Stimulated activated CD4-positive, alpha-beta T cell treated with anti-CD3 and anti-CD28 coated beads, Interleukin-1b, Interleukin-23, amount 100 ng/mL, for 1 hour (primary cell): ENCODE measurements at places on chromosomes 2 and 18.

- no peak for DNase-seq
Observed at GRCh38 chr2:86285981-86286380, 51.4 kb downstream of the REEP1 start.

- no peak for DNase-seq
Observed at GRCh38 chr2:1137913-1138391, 187.3 kb downstream of the SNTG2 start.

- DNase-seq: no peak
Observed at GRCh38 chr2:239139101-239139500, 261.7 kb downstream of the HDAC4 start.

GRCh38 chr2:167681234-167682015 is 566.0 kb downstream of the STK39 start:
- DNase-seq: no peak

DNA sequence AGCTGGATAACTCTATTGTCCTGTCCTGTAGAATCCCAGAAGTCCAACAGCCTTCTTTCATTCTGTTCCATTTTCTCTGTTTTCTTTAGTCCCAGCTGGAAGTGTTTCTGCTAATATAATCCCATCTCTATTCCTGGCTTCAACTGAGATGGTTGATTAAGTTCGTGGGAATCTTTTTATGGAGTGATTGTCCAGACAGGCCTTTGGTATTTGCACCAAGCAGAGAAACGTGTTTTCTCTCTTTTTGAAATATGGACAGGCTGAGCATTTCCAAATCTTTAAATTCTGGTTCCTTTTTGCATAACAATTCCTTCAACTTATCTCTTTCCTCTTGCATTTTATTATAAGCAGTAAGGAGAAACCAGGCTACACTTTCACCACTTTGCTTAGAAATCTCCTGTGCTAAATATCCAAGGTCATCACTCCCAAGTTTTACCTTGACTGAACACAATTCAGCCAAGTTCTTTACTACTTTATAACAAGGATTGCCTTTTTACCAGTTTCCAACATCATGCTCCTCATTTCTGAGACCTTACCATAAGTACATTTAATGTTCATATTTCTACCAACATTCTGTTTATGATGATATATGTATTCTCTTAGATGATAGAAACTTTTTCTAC is 108.8 kb downstream of the ZFP36L2 start:
- no peak for DNase-seq

GRCh38 chr2:199278099-199278498 is 179.6 kb downstream of the SATB2 start:
- no peak for DNase-seq

DNA sequence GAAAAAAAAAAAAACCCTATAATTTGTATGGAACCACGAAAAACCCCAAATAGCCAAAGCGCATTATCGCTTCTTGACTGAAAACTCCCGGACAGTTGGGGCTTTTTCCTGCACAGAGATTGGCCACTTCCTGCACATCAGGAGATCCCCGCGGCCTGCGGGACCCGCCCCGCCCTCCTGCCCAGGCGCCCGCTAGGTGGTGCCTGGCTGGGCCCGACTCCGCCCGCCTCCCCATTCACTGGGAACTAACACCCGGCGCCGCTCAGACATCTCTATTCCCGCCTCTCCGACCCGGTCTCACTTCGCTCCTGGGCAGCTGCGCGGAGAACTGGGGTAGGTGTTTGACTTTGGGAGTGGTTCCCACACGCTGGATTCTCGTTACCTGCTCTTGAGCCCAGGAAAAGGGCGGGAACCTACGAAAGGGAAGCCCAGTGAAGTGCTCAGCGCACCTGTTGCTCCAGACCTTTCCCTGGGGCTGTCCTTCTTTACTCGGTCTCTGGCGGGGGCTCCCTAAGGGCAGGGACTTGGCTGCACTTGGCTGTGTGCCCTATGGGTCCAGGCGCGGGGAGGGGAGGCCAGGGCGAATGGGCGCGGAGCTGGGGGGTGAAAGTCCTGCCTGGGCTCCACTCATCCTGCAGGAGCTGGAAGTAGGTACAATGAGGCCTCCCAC is at the start of gene HMSD:
TSS of gene HMSD (plus strand) at position 234 of the 670 bp plus-strand sequence. CDS start 4,155 bp downstream, outside the sequence.
- peak; percentile 36 for DNase-seq

DNA sequence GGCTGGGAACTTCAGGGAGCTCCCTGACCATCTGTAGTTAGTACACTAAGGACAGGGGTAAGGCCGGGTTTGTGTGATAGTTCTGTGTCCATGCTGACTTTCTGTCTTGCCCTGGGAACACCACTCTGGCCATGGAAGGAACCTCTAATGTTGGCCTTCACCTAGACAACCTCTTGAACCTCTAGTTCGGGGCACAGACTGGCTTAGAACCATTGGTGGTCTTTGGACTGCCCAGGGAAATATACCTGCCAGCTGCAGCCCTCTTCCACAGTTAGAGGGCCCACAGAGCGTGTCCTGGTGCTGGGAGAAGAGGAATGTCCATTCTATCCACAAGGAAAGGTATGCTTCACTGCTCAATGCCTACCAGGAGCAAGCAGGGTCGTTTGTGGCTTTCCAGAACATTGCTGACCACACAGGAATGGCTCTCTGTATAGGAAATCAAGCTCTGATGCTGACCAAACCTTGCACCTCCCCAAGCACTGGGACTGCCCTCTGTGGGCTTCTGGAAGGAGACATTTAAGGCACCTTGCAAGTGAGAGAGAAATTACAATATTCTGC is 318.8 kb upstream of the EPAS1 start:
- DNase-seq: no peak

- no peak for DNase-seq
Observed at GRCh38 chr2:30287190-30287840, 56.0 kb downstream of the LBH start.
